ENCODE measurements at places on chromosomes 2 and 18. TPM values are rescaled to one million over a fixed set of nuclear protein-coding genes. Genes with fewer than 3 reads are reported as not detected.

Gene UBE2E3
- 63.8 TPM for total RNA-seq

Gene RAB6D
- total RNA-seq = not detected

Gene SH2D6
- total RNA-seq = 1.1 TPM

Gene ACKR3
- 19.4 TPM for total RNA-seq

Gene ANKRD53
- total RNA-seq = not detected

Gene SLC23A3
- 0.46 TPM for total RNA-seq

Gene SCYGR4
- total RNA-seq = not detected

Gene ERMN
- not detected for total RNA-seq

Gene SYT4
- total RNA-seq = not detected

Gene CTAGE1
- not detected for total RNA-seq

Gene FTCDNL1
- 2.6 TPM for total RNA-seq

Gene ESPNL
- 0.43 TPM for total RNA-seq

Gene SOWAHC
- total RNA-seq = 13.5 TPM

Gene MC4R
- not detected for total RNA-seq

Gene LCT
- not detected for total RNA-seq

Gene ZSWIM2
- total RNA-seq = not detected

Gene PRKAG3
- total RNA-seq = not detected

Gene RPRD1A
- total RNA-seq = 15.4 TPM

Gene OBSL1
- total RNA-seq = 26.1 TPM

Gene EGR4
- 0.43 TPM for total RNA-seq

Gene CASP10
- 1.8 TPM for total RNA-seq

Gene TCF7L1
- 10.5 TPM for total RNA-seq

Gene ID2
- total RNA-seq = 76.4 TPM

Gene FAM124B
- not detected for total RNA-seq

Gene CPO
- not detected for total RNA-seq

Gene C2orf78
- total RNA-seq = not detected

Gene DSEL
- total RNA-seq = 0.37 TPM

Gene THSD7B
- total RNA-seq = not detected

Gene PNPT1
- total RNA-seq = 24.6 TPM

Gene DLGAP1
- total RNA-seq = 0.12 TPM

Gene NDC80
- total RNA-seq = 17.2 TPM

Gene C2orf66
- 0.11 TPM for total RNA-seq

Gene MATN3
- 9.8 TPM for total RNA-seq

Gene TBR1
- total RNA-seq = not detected

Gene SPATA3
- total RNA-seq = not detected

Gene SIX3
- total RNA-seq = 1.6 TPM

Gene GPBAR1
- total RNA-seq = 0.12 TPM

Gene TNS1
- total RNA-seq = 21.4 TPM

Data from A549 treated with ZK216348 at 1 μM for 4 hours (cell line).